Cerebellar nuclear complex (tissue), 1 donor: ENCODE measurements at places on chromosomes 2 and 18.

DNA sequence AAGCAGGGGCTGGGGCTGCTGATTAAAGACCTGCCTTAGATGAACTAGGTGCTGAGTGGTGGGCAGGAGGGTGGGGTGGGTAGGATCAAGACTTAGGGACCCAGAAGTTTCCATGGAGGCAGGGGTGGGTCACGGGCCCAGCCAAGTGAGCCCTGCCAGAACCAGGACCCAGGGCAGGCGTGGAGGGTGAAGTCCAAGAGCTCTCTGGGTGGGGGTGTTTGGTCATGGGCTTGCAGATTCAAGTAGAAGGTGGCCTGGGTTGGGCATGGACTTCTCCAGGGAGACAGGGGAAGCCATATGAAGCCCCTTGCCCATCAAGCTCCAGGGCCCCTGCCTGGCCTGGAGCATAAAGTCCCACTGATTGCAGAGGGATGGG, 168.8 kb downstream of the SMAD7 start:
- no peak for DNase-seq

DNA sequence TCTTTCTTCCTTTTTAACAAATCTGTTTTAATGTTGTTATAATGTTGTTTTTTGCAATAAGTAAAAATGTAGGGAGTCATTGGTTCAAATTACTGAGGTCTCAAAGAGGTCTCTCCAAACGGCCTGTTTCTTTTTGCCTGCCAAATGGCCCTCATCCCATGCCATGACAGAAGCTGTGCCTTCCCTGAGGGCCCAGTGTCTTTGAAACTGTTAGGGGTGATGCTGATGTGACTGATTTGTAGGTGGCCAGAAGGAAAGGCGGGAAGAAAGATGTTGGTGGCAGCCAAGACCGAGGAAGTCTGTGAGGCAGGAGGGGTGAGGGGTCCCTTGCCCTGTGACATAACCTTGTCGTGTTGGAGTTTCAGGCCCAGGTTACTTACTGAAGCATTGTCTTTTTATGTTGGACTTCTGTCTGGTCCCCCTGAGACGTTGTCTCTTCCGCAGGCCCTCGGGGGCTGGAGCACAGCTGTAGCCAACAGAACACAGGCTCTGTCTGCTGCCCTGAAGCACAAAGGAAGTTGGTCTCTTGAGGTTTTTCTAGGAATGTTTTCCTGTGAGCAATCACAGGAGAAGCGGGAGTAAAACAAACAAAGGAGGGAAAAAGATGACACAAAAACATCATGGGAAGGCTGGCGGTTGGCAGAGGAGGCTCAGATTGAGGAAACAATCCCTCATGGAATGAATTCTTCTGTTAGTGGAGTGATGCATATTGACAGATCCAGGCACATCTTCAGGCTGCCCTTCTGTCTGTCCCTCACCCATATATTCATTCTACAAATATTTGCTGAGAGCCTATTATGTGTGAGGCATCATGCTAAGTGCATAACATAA, 4.9 kb upstream of the ST3GAL5 start:
- no peak for DNase-seq

- no peak for DNase-seq
Observed at GRCh38 chr2:51722311-51722710, 690.4 kb upstream of the NRXN1 start.

- DNase-seq, result no peak
Observed at GRCh38 chr18:63646936-63647335, 2.9 kb upstream of the SERPINB4 start.

GRCh38 chr2:68088940-68089339, 26.1 kb upstream of the C1D start:
- DNase-seq, result no peak

GRCh38 chr2:30847841-30848240, 40.6 kb upstream of the CAPN13 start:
- DNase-seq, result no peak

DNA sequence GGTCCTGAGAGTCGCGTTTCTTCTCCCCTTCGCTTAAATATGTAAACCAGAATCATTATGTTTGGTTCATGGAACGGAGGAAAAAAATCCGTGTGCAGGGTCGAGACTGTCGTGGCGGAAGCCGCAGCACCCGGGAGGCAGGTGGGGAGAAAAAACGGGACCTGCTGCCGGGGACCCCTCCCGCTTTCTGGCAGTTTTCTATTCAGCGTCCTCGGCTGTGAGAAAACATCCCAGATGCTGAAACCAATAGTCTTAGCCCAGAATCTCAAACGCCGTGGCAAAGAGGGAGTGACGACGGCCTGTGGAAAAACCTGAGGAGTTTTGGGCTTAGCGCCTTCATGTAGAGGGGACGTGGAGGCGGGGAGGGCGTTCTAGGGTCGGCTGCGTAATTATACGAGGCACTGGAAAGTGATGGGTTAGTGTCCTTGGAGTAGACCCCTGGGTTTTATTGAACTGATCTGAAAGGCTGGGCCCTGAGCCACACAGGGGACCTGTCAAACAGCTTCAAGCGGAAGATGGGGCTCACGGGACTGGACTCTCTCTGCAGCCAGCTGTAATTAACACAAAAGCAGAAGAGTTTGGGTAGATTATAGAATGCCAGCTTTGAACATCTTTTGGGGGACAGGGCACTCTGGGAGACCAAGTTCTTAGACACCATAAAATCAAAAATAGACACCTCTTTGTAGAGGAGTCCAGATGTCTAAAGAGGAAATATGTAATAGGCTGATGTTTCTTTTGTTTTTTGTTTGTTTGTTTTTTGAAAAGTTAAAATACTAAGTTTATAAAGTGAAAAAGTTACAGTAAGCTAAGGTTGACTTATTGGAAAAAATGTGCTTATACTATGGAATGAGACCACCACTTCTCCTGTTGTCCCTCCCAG, 834 bp upstream of the BUB1 start:
- no peak for DNase-seq

GRCh38 chr2:170243118-170243837, 65.3 kb downstream of the MYO3B start:
- DNase-seq, result no peak

DNA sequence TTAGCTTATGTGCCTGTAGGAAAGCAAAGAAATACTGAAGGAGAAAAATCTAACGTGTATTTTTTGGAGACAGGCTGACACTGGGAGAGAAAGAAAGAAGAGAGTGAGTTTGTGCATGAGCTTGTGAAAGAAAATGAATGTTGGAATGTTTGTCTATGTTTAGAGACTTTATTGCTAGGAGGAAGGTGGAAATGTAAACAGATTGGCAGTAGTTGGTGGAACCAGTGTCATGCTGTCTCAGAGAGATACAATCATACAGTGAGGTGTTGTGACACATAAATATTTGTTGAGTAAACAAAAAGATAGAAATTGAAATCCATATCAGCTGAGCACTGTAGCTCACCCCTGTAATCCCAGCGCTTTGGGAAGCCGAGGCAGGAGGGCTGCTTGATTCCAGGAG, 222.2 kb upstream of the MEIS1 start:
- DNase-seq, result no peak

- DNase-seq, result no peak
Observed at GRCh38 chr2:192500550-192501200, 305.9 kb upstream of the TMEFF2 start.

GRCh38 chr2:192634557-192634956, 439.8 kb upstream of the TMEFF2 start:
- DNase-seq, result no peak

DNA sequence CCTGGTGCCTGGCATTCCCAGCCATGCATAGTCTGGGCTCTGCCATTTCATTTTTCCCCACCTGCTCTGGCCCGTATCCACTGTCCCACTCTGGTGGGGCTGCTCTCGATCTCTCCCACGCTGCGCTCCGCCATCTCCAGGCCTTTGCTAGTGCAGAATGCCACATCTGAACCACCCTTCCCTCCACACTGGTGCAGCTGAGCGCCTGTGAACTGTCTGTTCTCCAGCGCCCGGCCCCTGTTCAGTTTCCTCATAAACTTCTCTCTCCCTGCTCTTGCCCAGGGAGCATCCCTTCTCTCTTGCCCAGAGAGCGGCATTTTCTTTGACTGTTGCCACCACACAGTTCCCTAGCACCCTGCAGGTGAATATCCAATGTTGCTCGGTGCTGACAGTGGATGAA, 21.5 kb downstream of the POMC start:
- DNase-seq, result no peak

DNA sequence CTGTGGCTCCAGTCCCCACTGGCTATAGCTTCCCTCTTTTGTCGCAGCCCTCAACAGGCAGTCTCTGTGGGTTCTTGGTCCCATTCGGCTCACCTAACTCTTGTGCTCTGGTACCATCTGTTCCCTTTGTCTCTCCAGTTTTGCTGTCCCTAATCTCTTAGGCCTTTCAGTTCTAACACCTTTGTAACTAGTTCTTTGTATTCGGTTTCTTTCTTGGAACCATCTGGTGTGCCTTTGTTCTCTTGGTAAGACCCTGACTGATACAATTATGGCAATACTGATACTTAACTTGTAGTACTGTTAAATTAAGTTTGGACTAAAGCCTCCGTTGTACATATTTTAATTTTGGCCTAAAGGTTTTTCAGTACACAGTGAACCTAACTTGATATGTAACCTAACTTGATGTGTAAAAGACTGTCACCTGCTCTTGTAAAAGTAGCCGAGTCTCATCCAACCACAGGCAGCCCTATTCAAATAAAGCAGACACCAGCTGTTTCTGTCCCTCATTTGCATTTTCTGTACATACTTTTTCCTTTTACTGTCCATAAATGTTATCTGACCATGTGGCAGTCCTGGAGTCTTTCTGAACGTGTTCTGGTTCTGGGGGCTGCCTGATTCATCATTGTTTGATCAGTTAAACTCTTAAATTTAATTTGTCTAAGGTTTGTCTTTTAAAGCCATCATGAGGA, 4.8 kb upstream of the MRPL44 start:
- DNase-seq, result no peak

DNA sequence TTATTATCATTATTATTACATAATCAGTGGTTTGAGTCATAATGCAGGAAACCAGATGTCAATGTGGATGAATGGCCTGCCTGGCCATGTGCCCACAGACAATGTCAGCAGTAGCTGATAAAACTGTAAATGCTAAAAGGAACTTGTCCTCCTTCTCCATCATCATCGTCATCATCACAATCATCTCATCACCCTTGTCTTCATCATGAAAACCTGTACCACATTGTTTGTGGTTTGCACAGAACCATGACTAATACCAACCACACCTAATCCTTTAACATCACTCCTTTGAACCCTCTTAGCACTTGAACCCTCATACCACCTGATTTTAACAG, 96.0 kb downstream of the HNMT start:
- no peak for DNase-seq

DNA sequence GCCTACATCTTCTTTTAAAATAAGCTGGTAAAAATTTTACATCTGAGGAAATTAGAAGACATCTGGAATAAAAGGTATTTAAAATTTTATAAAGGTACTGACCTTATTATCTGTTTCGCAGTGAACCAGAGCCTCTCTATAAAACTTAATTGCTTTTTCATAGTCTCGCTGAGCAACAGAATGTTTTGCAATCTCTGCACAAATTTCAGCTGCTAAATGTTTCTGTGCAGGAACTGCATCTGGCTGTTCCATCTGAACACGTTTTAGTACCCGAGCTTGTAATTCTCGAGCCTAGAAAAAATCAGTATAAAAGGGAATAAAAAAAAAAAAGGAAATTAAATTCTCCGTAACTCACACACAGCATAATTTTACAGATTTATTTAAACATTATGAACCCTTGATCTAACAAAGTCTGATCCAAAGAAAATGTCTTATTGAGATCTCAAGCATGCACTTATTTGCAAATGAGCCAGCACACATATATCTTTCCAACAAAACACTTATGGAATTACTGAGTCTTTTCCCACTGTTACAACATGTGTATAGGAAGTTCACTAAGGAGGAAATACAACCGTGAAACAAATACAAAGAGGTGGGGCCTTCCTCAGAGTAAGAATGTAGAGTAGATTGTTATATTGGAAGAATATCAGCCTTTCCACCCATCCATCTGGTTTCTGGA, 51.8 kb downstream of the TTC21B start:
- no peak for DNase-seq

- no peak for DNase-seq
Observed at GRCh38 chr2:232348936-232349335, 29.6 kb upstream of the ALPP start.

DNA sequence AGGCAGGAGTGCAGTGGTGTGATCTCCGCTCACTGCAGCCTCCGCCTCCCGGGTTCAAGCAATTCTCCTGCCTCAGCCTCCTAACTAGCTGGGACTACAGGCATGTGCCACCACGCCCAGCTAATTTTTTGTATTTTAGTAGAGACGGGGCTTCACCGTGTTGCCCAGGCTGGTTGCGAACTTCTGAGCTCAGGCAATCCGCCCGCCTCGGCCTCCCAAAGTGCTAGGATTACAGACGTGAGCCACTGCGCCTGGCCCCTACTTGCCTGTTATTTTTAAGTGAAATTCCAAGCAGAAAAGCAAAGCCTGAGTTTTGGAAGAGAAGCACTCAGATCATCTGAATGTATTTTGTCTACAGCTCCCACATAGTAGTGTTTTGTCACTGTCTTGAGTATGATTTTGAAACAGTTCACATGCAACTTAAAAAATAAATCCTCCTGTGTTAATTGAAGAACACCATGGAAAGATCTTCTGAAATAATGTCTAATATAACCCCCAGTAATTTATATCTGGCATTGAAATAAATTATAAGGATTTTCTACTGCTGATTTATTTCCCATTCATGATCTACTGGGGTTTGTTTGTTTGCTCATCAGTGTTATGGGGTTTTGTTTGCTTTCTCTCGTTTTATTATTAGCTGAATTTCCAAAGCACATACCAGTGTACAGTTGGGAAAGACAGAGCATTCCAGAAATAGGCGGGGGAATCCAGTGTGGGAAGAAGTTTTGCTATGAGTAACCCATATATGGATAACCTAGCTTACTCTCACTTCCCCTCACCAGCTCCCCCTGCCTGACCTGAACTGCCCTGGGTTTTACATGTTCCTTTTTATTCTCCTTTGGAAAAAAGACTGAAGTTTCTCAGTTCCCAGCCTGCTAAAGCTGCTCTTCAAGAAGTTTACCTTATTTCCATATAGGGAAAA, 80.1 kb upstream of the MAP3K20 start:
- DNase-seq, result no peak
